ENCODE measurements at places on chromosomes 2 and 18.

- no peak for DNase-seq
Measured at GRCh38 chr2:172329774-172330671, 97.4 kb upstream of the ITGA6 start.

- DNase-seq: no peak
Measured at GRCh38 chr18:36337679-36338402, 40.3 kb downstream of the FHOD3 start.

GRCh38 chr2:203775684-203776083, 69.2 kb downstream of the CD28 start:
- no peak for DNase-seq

DNA sequence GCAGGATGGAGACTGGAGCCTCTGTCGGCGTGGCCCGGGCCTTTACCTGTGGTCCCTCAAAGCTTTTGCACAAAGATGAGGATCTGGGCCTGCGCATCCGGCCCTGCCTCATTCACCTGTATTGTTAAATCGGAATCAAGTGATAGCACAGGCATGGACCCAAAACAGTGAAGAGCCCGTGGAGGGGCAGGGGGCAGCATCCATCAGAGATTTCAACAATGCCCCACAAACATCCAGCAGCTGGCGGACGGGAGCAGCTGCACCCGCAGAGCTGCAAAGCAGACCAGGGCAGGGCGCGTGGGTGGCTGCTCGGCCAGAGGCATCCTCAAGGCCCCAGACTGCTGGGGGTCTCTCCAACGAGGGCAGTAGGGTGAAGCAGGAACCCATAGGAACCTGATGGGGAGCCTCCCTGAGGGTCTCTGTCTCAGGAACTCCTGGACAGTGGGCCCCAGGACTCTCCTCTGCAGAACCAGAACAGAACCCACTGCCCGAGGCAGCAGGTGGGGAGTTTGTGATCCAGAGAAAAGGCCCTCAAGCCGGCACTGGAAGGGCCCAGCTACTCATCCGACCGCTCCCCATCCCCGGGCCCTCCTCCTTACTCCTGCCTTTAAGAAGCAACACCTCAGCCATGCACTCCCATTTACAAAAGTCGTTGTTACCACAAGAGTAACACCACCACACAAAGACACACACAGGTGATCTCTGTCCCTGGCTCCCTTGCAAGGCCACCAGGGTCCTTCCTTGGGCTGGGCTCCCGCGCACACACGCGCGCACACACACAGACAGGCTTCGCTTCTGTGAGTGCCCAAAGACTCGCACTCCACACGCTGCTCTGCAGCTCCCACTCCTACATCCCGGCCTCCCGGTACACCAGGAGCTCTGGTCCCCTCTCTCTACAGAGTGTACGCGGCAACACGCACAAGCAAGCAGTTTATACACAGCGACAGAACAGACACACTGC, 28.8 kb downstream of the HDAC4 start:
- no peak for DNase-seq

DNA sequence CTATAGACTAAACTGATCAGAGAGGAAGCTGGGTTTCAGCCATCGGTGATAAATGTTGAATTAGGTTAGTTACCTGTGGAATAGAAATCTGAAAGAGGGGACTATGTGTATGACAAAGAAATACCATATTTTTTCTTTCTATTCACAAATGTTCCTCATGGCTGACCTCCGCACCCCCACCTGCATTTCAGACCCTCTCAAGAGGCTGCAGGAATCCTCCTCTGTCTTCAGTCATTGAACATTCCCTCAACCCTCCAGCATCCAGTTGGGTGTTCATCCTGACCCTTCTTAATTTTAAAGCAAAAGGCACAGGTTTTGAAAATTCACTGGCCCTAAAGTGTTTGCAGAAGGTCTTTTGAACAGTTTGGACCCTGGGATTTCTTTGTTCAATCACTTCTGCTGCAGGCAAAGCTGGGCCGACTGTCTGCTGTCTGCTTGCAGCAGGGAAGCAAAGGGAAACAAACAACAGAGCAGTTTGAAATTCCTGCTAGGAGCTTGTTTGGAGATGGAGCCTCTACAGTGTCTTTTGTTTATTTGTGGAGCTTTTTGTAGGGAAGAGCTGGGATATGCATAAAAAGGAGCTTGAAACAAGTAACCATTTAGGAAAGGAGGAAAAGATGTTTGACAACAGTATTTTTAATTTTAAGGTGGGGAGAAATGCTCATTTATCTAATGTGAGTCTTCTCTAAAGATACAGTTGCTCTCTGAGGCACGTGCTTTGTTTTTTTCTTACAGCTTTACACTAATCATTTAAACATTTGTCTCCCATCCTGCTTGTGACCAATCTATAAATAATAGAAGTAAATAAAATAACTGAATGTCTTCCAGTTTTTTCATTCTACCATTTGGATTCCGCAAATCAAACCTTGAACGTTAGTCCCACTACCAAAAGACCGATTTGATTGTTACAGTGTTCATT, 213.3 kb upstream of the MMADHC start:
- DNase-seq: no peak
